ENCODE measurements at places on chromosomes 5 and 9. TPM values are rescaled to one million over a fixed set of nuclear protein-coding genes. Genes with fewer than 3 reads are reported as not detected.

DNA sequence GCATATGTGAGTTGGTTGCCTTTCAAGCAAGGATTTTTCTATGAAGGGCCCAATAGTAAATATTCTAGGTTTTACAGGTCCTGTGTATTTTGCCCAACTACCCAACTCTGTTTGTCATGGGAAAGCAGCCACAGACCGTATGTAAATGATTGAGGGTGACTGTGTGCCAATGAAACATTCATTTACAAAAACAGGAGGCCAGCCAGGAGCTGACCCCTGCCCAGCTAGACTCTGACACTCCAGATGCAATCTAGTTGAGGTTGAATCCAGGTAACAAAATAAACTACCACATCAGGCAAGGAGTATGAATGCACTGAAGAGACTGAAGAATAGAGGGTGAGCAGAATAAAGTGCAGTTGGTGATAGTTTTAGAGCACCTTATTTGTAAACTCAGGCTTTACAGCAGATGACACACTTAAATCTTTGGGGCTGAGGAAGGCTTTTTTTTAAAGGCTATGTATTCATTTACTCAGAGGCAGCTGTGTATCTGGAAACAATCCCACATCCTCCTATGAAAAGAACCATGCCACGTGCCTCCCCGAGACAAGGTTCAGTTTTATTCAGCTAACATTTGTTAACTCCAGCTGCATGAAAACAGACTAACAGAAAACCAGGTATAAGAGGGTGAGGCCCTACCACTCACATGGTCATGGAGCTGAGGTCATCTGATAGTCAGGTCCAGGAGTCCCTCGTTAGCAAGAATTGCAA, 60.7 kb downstream of the SLC1A1 start:
- H3K27ac ChIP-seq, result no peak overlapping the region
- H3K4me1 ChIP-seq, result no peaks in the 10 kb centered on the region
- DNase-seq, result no peak
- H3K36me3 ChIP-seq, result no peaks in the 10 kb centered on the region
- no peaks in the 10 kb centered on the region for H3K27me3 ChIP-seq
- H3K4me3 ChIP-seq, result no peak overlapping the region

The OLFML2A gene
- 0.73 TPM for total RNA-seq

The MED27 gene
- 18.8 TPM for total RNA-seq

DNA sequence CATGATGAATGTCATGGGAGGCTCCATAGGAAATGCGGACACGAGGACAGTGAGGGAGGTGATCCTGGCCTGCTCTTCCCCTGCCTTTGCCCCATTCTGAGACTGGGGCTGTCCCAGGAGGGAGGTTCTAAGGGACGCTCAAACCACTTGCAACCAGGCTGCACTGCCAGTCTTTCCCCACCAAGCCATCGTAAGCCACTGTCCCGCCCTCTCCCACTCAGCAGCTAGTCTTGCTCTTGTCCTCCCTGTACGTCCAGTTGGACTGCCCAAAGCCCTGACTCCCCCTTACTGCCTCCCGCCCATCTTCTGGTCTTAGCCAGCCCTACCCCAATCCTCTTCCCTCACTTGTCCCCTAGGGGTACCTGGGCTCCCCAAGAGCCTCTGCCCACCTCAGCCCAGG, 115.7 kb downstream of the FSTL4 start:
- no peak overlapping the region for H3K4me3 ChIP-seq
- no peaks in the 10 kb centered on the region for H3K36me3 ChIP-seq
- no peak overlapping the region for H3K27ac ChIP-seq
- DNase-seq, result no peak
- no peaks in the 10 kb centered on the region for H3K4me1 ChIP-seq
- peaks cover 32% of the 10 kb centered on the region for H3K27me3 ChIP-seq

The SAXO1 gene
- not detected for total RNA-seq

The MSMP gene
- total RNA-seq, result 0.78 TPM

GRCh38 chr5:3007577-3007976, 256.1 kb upstream of the IRX2 start:
- no peak overlapping the region for H3K4me3 ChIP-seq
- H3K4me1 ChIP-seq, result no peaks in the 10 kb centered on the region
- DNase-seq, result no peak

The GABRA1 gene
- total RNA-seq, result not detected

- DNase-seq, result no peak
- H3K36me3 ChIP-seq, result no peaks in the 10 kb centered on the region
- no peaks in the 10 kb centered on the region for H3K27me3 ChIP-seq
- no peak overlapping the region for H3K4me3 ChIP-seq
- peaks cover 2% of the 10 kb centered on the region for H3K4me1 ChIP-seq
These were observed 51.7 kb downstream of the LPAR1 start for GRCh38 chr9:110986529-110986928.

The SHOC1 gene
- total RNA-seq, result not detected

DNA sequence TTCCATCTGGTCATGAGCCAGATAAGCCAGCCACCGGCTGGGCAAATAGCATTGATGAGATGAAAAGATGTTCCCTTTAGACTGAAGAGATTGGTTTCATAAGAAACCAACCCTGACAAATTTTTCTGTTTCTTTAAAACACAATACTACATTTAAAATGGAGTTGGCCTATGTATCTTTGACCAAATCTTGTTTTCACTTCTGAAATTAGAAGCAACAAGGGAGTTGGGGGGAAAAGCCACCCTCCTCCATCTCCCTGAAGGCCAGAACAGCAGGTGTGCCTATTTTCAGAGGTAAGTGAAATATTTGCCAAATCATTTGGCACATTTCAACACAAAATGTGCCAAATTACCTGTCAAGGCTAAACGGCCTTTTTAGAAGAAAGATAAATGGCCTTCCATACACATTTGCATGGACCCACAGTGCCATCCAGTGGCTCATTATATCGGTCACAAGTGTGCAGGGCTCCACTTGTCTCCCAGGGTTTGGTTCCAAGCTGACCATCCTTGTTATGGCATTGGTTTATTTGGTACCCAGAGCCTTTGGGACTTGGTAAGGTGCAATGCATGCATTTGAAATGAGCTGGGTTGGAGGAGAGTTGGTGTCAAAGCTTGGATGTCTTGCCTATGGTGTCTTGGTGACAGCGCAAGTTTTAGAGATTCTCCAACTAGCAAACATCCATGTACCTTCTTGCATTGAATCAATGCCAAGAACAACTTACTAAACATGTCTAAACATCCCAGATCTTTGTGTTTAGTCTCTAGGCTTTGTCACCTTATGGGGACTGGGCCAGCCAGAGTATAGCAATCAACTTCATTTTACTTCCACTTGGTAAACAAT, 372.0 kb upstream of the KIF2A start:
- H3K4me1 ChIP-seq, result no peaks in the 10 kb centered on the region
- H3K27me3 ChIP-seq, result peaks cover 2% of the 10 kb centered on the region
- H3K27ac ChIP-seq, result no peak overlapping the region
- H3K36me3 ChIP-seq, result no peaks in the 10 kb centered on the region
- no peak overlapping the region for H3K4me3 ChIP-seq
- no peak for DNase-seq
